ENCODE measurements at places on chromosomes 12 and 14.

GRCh38 chr14:25887251-25887878, 710.5 kb downstream of the NOVA1 start:
- no peak for DNase-seq

GRCh38 chr12:64496839-64497400, 45.0 kb downstream of the TBK1 start:
- DNase-seq: no peak

DNA sequence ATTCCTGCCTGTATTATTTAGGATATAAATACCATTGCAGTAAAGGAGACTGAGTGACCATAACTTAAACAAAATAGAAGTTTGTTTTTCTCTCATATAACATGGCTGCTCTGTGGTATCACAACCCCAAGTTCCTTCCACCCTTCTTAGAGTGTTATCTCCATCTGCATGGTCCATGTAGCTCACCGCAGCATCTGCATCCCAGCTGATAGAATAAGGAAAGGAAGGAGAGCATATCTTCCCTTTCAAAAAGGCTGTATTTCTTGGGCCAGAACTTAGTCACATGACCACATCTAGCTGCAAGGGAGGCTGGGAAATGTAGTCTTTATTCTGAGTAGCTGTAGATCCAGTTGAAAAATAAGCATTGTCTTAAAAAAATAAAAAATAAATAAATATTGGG, 184.8 kb upstream of the NUDT4 start:
- DNase-seq: no peak

DNA sequence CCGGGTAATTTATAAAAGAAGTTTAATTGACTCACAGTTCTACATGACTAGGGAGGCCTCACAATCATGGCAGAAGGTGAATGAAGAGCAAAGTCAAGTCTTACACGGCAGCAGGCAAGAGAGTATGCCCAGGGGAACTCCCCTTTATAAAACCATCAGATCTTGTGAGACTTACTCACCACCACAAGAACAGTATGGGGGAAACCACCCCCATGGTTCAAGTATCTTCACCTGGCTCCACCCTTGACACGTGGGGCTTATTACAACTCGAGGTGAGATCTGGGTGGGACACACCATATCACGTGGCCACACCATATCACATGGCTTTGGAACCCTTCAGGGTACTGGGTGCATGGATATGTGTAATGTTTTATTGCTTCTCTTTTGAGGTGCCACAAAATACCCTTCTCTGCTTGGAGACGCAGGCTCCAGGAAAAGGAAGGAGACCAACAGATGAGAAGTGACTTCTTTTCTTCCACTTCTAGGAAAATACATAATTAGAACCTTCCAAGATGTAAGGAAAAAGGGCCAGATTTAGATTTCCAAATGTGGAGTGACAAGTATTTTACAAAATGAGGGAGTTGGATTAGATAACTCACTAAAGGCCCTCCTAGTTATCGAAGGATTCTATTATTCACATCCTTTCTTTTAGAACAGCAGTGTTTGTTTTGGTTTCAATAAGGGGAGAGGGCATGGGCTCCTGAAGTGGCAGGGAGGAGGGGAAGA, 33.1 kb upstream of the ETFBKMT start:
- DNase-seq: no peak

DNA sequence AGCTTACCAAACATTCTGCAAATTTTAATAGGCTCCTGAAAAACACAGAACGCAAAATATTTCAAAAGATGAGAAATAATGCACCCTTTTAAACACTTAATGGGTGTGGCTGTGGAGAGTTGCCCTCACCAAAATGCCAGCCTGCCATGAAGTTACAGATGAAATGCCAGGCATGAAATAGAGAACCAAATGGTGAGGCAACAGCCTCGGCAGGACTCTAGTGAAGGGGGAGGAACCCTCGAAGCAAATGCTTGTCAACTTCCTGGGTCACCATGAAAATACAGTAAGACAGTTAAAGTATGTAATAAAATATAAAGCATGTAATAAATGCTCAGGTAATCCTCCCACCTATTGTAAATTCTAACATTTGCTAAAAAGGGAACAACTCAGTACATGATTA, 24.1 kb downstream of the DUSP16 start:
- DNase-seq: no peak

DNA sequence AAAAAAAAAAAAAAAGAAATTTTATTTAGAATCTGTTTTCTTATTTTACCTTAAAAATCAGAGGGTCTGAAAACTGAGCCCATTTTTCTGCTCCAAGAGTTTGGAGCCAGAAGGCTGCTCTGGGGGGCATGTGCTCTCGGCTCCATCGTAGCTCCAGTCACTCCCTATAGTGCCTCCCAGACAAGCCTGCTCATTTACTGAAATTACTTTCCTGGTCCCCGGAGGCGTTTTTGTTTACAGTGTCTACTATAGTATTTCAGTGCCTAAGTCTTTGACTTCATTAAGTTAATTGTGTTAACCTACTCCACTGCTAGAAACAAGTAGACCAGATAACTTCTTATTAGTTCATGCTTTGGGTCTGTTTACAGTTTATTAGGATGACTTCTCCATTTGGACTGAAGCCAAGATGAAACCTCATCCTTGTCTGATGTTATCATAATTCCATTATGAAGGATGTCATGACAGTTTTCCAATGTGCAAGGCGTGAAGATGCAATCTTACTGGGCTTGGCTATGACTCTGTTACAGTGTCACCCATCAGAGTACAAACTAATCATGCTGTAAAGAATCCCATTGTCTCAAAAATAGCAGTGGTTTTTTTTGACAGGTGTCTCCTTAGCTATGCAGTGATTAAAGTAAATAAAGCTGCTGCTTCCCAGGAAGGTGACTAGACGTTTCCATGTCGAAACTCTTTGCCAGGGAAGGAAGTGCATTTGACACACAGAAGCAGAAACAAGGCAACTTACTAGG, 182.3 kb downstream of the TMEM132C start:
- DNase-seq: no peak

GRCh38 chr12:124196236-124196635, 98.7 kb upstream of the RFLNA start:
- no peak for DNase-seq

DNA sequence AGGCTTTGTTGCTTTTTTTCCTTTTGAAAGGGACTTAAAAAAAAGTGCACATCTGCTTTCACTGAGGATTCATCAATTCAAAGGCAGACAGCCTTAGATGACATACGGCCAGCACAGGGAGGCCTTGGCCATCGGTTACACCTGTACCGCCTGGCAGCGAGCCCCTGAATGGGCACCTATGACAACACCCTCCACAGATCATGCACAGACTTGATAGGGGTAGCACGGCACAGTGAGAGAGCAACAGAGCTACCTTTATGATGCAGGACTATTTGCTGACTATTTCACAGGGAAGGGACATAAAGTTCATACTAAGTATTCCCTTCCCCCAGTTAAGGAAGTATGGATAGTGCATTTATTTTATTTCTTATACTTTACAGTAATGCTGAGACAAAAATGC, 137.9 kb upstream of the ARID2 start:
- no peak for DNase-seq

GRCh38 chr14:34614638-34615037, 15.3 kb downstream of the SNX6 start:
- no peak for DNase-seq

DNA sequence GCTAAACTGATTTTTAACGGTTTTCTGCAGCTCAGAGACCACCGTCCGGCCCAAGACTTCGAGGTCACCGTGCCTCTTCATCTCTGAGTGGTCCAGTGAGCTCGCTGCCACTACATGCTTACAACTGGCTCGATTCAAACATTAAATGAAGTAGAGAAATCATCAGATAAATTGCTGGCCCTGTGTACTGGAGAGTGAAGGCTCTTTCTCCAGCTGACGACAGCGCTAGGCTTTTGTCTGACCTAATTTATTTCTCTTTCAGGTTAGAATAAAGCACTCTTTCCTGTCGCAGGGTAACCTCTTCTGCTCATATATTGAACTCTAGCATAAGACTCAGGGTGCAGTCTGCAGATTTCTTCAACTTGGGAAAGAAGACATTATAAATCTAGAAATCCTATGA, 6.4 kb downstream of the BCL11B start:
- no peak for DNase-seq

GRCh38 chr14:68663385-68664076, 129.3 kb downstream of the ZFP36L1 start:
- DNase-seq: no peak

GRCh38 chr14:51682411-51682810, 30.7 kb downstream of the FRMD6 start:
- no peak for DNase-seq

DNA sequence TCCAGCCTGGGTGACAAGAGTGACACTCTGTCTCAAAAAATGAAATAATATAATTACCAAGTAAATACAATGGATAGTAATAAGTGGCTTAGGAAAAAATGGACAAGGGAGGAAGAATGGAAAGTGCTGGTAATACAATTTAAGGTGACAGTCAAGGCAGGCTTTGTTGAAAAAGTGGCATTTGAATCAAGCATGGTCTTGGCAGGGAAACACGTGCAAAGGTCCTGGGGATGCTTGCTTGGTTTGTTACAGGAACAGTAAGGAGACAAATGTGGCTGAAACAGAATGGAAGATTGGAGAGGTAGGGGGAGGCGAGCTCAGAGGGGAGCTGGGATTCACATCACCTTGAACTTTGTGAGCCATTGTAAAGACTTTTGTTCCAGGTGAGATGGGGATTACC, 153.2 kb downstream of the TMEM132C start:
- DNase-seq: no peak

- DNase-seq: no peak
Observed at GRCh38 chr12:53737093-53737808, 10.0 kb upstream of the CALCOCO1 start.

- DNase-seq: no peak
Observed at GRCh38 chr14:51564986-51565604, 86.6 kb upstream of the FRMD6 start.

DNA sequence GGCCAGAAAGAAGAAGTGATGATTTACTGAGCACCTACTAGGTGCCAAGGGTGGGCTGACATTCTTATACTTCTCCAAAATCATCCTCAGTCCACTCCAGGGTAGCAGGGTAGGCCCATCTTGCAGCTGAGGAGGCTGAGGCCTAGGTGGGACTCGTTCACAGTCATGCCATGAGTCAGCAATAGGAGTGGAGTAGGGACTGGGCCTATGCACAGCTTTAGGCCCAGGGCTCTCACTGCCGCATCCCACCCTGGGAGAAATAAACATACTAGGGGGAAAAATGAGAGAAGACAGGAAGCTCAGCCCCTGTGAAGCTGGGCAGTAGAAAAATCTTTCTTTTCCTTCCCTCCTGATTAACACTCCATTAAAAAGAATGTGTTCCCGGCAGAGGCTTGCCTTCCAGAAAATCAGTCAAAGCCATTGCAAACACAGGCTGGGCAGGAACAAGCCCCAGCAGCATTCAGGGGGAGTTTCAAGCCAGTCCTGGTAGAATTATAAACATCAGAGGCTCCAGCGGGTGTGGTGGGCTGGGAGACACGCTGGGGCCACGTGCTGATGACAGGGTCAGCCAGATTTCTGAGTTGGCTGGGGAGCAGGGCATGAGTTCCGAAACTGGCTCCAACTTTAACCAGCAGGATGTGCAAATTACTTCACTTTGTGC, 1.8 kb downstream of the HSPB8 start:
- DNase-seq: no peak

GRCh38 chr14:77498120-77498979, at the start of gene ISM2:
Gene ISM2, minus strand, starts transcription at chr14:77498816. Its CDS starts 23 bp downstream, at chr14:77498793.
- no peak for DNase-seq

DNA sequence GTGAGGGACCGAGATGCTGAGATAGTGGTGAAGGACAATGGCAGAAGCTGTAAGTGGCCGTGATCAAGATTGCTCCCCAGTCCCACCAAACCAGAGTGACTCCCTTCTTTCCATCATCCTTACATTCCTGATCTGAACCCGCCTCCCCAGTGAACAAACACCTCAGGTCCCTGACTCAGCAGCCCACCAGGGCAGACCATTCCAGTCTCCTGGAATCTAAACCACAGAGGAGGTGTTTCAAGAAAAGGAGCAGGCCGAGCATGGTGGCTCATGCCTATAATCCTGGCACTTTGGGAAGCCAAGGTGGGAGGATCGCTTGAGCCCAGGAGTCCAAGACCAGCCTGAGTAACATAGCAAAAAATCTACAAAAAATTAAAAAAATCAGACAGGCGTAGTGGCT, 6.6 kb downstream of the ERBB3 start:
- no peak for DNase-seq

- DNase-seq: no peak
Observed at GRCh38 chr12:124655698-124656516, 88.5 kb upstream of the NCOR2 start.

DNA sequence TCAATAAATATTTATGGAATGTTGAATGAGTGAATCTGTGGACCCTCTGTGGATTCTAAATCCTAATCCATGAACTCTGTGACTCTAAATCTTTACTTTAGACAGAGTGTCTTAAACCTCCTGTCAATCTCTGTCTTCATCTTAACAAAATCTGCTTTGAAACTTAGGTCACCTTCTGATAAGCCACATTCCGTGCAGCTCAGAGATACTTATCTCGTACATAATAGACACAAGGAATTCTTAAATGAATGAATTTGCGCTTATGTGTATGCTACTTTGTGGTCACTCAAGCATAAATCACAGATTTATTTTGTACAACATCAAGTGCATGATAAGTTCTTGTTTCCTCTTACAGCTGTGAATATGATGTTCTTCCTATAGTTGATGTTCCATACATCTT, 2.2 kb upstream of the KRAS start:
- DNase-seq: no peak

- DNase-seq: no peak
Observed at GRCh38 chr14:77082356-77082755, 15.7 kb upstream of the CIPC start.

GRCh38 chr14:101225157-101226152, 321.9 kb upstream of the RTL1 start:
- no peak for DNase-seq

DNA sequence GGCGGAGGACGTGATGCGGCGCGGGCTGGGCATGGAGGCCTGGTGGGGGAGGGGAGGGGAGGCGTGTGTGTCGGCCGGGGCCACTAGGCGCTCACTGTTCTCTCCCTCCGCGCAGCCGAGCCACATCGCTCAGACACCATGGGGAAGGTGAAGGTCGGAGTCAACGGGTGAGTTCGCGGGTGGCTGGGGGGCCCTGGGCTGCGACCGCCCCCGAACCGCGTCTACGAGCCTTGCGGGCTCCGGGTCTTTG, 303 bp downstream of the GAPDH start:
- DNase-seq: no peak

- DNase-seq: no peak
Observed at GRCh38 chr12:39105111-39105510, 199.7 kb upstream of the CPNE8 start.
